ENCODE measurements at places on chromosomes 4 and X. TPM values are rescaled to one million over a fixed set of nuclear protein-coding genes. Genes with fewer than 3 reads are reported as not detected.

Gene KCNIP4
- total RNA-seq = 0.14 TPM

Gene CEP135
- 9.8 TPM for total RNA-seq

Gene PPP3CA
- total RNA-seq = 18.2 TPM

Gene ZCCHC13
- not detected for total RNA-seq

Gene ZC4H2
- 1.8 TPM for total RNA-seq

Gene INTU
- 1.7 TPM for total RNA-seq

Gene TSPAN6
- total RNA-seq = 65.0 TPM

GRCh38 chr4:165537028-165537648, 158.3 kb downstream of the CPE start:
- no peak overlapping the region for H3K27ac ChIP-seq
- H3K4me1 ChIP-seq = no peaks in the 10 kb centered on the region
- no peaks in the 10 kb centered on the region for H3K27me3 ChIP-seq
- no peak overlapping the region for H3K4me3 ChIP-seq

DNA sequence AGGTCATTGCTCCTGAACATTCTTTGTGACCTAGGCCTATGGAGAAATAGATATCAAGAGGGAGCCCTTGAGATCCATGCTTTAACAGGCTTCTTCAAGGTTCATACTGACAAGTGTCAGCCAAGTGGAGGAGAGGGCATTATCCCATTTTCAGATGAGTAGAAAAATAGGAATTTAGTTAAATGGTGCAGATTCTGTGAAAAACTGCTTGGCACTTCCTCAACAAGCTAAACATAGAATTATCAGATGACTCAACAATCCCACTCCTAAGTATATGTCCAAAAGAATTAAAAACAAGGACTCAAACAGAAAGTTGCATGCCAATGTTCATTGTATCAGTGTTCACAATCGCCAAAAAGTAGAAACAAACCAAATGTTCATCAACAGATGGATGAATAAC, 43.8 kb upstream of the KCNIP4 start:
- no peaks in the 10 kb centered on the region for H3K36me3 ChIP-seq
- no peak for DNase-seq
- no peaks in the 10 kb centered on the region for H3K27me3 ChIP-seq
- H3K27ac ChIP-seq = no peak overlapping the region
- no peaks in the 10 kb centered on the region for H3K4me1 ChIP-seq

DNA sequence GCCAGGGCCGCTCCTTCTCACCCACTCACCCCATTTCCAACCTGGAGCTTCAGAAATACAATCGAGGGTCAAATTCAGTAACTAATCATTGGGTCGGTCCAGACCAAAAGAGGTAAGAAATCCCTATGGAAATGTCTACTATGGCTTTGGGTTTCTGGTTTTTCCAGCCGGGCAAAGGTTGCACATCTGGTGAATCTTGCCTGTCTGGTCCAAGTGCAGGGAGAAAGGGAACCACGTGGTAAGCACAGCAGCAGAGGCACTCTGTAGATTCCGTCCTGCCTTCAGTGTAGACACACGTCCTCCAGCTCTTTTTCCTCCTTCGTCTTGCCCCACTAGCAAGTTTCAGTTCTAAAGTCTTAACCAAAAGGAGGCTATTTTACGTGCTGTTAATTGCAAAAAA, 218.0 kb upstream of the JADE1 start:
- DNase-seq = no peak
- H3K36me3 ChIP-seq = no peaks in the 10 kb centered on the region
- H3K4me3 ChIP-seq = no peak overlapping the region
- no peaks in the 10 kb centered on the region for H3K27me3 ChIP-seq
- no peaks in the 10 kb centered on the region for H3K4me1 ChIP-seq
- no peak overlapping the region for H3K27ac ChIP-seq

DNA sequence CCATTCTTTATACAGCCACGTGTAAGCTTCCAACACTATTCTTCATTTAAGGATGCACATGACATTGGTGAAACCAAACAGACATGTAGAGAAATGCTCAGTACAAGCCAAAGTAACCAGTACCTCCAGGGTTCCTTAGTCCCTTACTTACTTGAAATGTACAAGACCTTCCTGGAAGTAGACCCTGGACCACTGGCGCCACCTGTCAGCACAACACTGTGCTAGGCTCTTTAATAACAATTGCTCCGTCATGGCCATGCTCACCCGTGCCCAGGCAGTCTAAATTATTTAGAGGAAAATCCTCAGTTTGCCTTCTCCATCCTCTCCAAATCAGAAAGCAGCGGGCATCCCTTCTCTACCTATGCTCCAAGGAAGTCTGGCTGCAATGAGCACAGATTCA, 52.7 kb downstream of the ADGRA3 start:
- H3K27ac ChIP-seq = no peak overlapping the region
- no peaks in the 10 kb centered on the region for H3K27me3 ChIP-seq
- no peak overlapping the region for H3K4me3 ChIP-seq

- no peak overlapping the region for H3K27ac ChIP-seq
- H3K27me3 ChIP-seq = no peaks in the 10 kb centered on the region
- no peaks in the 10 kb centered on the region for H3K4me1 ChIP-seq
- H3K36me3 ChIP-seq = no peaks in the 10 kb centered on the region
- no peak for DNase-seq
These were observed 171.4 kb downstream of the ARHGEF9 start for GRCh38 chrX:63613531-63614028.

Data from liver (tissue), 10 donors.